Aorta (tissue), 5 donors: ENCODE measurements at places on chromosomes 5 and 9. TPM values are rescaled to one million over a fixed set of nuclear protein-coding genes. Genes with fewer than 3 reads are reported as not detected.

EFNA5 gene
- 11.8 TPM for total RNA-seq

ZNF483 gene
- total RNA-seq: 21.8 TPM

ORM2 gene
- total RNA-seq: not detected

TARS1 gene
- 74.0 TPM for total RNA-seq

TNC gene
- total RNA-seq: 1,047 TPM

MAMDC2 gene
- 14.6 TPM for total RNA-seq

JAK2 gene
- total RNA-seq: 144 TPM

NUTM2G gene
- total RNA-seq: not detected

GPR150 gene
- total RNA-seq: not detected

CDKN2B-AS1 gene
- 1.2 TPM for total RNA-seq

MAP1B gene
- total RNA-seq: 382 TPM

PCDHA9 gene
- 0.13 TPM for total RNA-seq

ZFR gene
- total RNA-seq: 62.9 TPM

CARD9 gene
- 2.6 TPM for total RNA-seq

LURAP1L gene
- total RNA-seq: 25.1 TPM

PFDN1 gene
- 31.8 TPM for total RNA-seq

PFN3 gene
- total RNA-seq: not detected
